A549 treated with dexamethasone at 1 μM for 4 hours (cell line): ENCODE measurements at places on chromosomes 1 and 21. TPM values are rescaled to one million over a fixed set of nuclear protein-coding genes. Genes with fewer than 3 reads are reported as not detected.

FCGR1A gene
- not detected in 5 replicates for total RNA-seq

CHML gene
- total RNA-seq = 7.3 to 11.3 TPM (median 10.1 TPM) in 5 replicates

ERVH48-1 gene
- 0.03 to 0.06 TPM (median 0.04 TPM) in 4 of 5 replicates, not detected in the other for total RNA-seq

SPOCD1 gene
- total RNA-seq = 2.8 to 4.4 TPM (median 3.9 TPM) in 5 replicates

TRNP1 gene
- 204 to 282 TPM (median 273 TPM) in 5 replicates for total RNA-seq

TNFRSF18 gene
- total RNA-seq = 0.07 TPM in 1 of 5 replicates, not detected in the others

RPTN gene
- 0.02 TPM in 1 of 5 replicates, not detected in the others for total RNA-seq

PLEKHN1 gene
- total RNA-seq = 2.3 to 5.0 TPM (median 4.3 TPM) in 5 replicates

AMIGO1 gene
- 0.99 to 1.7 TPM (median 1.4 TPM) in 5 replicates for total RNA-seq

TSPAN2 gene
- 0.63 to 1.2 TPM (median 0.84 TPM) in 5 replicates for total RNA-seq

CELSR2 gene
- total RNA-seq = 2.9 to 5.6 TPM (median 5.2 TPM) in 5 replicates

HEYL gene
- 2.8 to 4.0 TPM (median 3.6 TPM) in 5 replicates for total RNA-seq

CYP4B1 gene
- total RNA-seq = 0.07 to 0.17 TPM (median 0.12 TPM) in 3 of 5 replicates, not detected in the others

PLA2G2F gene
- not detected in 5 replicates for total RNA-seq

THBS3 gene
- 5.1 to 10.0 TPM (median 7.6 TPM) in 5 replicates for total RNA-seq

FAM72B gene
- 5.5 to 7.2 TPM (median 6.6 TPM) in 5 replicates for total RNA-seq

GDAP2 gene
- 7.4 to 9.5 TPM (median 8.6 TPM) in 5 replicates for total RNA-seq

SPRR2F gene
- total RNA-seq = not detected in 5 replicates

RCAN1 gene
- total RNA-seq = 13.4 to 15.5 TPM (median 14.7 TPM) in 5 replicates

URB1 gene
- total RNA-seq = 9.9 to 15.9 TPM (median 14.4 TPM) in 5 replicates

ZBTB8A gene
- total RNA-seq = 3.4 to 5.0 TPM (median 4.0 TPM) in 5 replicates

CFHR1 gene
- 0.17 to 0.19 TPM (median 0.18 TPM) in 5 replicates for total RNA-seq

SERPINC1 gene
- 0.06 to 0.16 TPM (median 0.13 TPM) in 4 of 5 replicates, not detected in the other for total RNA-seq

RNU5D-1 gene
- total RNA-seq = not detected in 5 replicates

TSSK3 gene
- total RNA-seq = 0.13 to 0.18 TPM (median 0.15 TPM) in 3 of 5 replicates, not detected in the others

LINGO4 gene
- not detected in 5 replicates for total RNA-seq

FGR gene
- total RNA-seq = 0.06 to 0.18 TPM (median 0.09 TPM) in 4 of 5 replicates, not detected in the other

OLFM3 gene
- not detected in 5 replicates for total RNA-seq

CHIA gene
- not detected in 5 replicates for total RNA-seq

ESPN gene
- 0.34 to 1.2 TPM (median 0.77 TPM) in 5 replicates for total RNA-seq

FCRL5 gene
- not detected in 5 replicates for total RNA-seq

UQCRHL gene
- 5.5 to 10.6 TPM (median 5.7 TPM) in 5 replicates for total RNA-seq

S100A14 gene
- total RNA-seq = 0.21 to 0.50 TPM (median 0.35 TPM) in 5 replicates

CELA3B gene
- not detected in 5 replicates for total RNA-seq

AMPD1 gene
- total RNA-seq = 0.14 TPM in 1 of 5 replicates, not detected in the others

OR2L13 gene
- total RNA-seq = not detected in 5 replicates

CAMSAP2 gene
- total RNA-seq = 17.0 to 26.2 TPM (median 22.5 TPM) in 5 replicates

CRP gene
- total RNA-seq = not detected in 5 replicates
